Right kidney (tissue), 9 donors: ENCODE measurements at places on chromosomes 3 and 15.

DNA sequence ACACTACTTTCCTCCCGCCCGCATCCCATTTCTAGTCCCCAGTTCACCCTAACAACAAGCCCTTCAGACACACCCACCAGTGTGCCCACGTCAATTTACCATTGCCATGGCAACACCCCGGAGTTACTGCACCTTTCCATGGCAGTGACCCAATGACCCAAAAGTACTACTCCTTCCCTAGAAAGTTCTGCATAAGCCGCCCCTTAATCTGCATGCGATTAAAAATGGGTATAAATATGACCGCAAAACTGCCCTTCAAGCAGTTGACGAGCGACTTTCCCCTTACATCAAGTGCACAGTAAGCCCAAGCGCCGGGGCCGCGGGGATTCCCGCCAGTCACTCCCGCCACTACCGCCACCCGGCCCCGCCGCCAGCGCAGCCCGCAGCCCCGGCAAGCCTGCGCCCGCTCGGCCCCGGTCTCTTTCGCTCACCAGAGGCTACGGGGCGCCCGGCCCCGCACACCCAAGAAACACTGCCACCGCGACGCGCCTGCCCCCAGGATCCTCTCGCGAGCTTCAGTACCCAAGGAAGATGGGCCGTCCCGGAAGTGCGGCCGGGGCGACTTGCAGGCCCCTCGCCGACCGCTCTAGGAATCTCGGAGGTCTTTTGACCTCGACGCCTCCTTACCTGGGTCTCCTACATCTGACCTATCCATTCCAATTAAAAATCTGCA lies 27.2 kb upstream of the ZNF502 start:
- peak; percentile 83 for DNase-seq

DNA sequence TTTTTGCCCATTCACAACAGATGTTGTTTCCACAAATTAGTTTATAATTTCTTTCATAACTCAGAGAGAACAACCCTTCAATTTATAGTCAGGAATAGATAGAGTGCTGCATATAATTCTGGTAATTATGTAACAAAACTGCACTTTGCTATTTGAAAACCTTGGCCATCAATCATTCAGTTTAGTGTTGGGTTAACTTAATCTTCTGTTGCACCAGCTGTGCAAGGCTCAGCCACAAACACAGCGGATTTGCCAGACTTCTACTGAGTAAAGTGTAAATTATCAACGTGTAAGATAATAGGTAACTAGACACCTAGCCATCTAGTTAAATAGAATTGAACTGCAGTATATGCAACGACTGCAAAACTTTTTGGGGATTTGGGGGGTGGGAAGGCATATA lies 1064.3 kb upstream of the EPHA6 start:
- no peak for DNase-seq

- no peak for DNase-seq
Observed at GRCh38 chr3:127785711-127786265, 36.5 kb downstream of the MGLL start.

GRCh38 chr15:90286678-90287077 lies 21.2 kb downstream of the NGRN start:
- no peak for DNase-seq

- DNase-seq, result no peak
Observed at GRCh38 chr3:127853681-127854080, 31.4 kb upstream of the MGLL start.
